Left kidney (tissue), 8 donors: ENCODE measurements at places on chromosomes 5 and 9. TPM values are rescaled to one million over a fixed set of nuclear protein-coding genes. Genes with fewer than 3 reads are reported as not detected.

Gene CXCL14
- polyA plus RNA-seq, result 23.0 TPM

Gene SLC4A9
- polyA plus RNA-seq, result 26.9 TPM

Gene HCN1
- polyA plus RNA-seq, result 0.03 TPM

GRCh38 chr5:172940268-172941066 is 18.8 kb upstream of the RPL26L1 start:
- DNase-seq, result no peak

- DNase-seq, result no peak
Measured at GRCh38 chr5:98772415-98773213, 849 bp upstream of the RGMB start.

DNA sequence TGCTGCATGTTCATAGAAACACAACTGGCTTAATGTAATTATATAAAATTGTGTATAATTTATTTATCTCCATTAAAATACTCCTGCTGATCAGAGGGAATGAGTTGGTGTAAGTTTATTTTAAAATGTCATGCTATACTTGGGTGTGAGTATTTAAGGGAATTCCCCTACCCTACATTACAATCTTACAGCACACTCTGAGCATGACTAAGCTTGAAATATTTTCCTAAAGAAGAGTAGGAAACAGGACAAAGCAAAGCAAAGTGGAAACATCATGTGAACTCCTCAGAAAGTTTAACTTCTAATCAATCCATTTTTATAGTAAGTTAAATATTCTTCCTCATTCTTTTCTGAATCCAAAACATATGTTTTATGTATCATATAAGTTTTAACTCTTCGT is 1271.3 kb downstream of the EFNA5 start:
- no peak for DNase-seq

GRCh38 chr9:129609486-129610212 is 11.3 kb downstream of the C9orf50 start:
- no peak for DNase-seq

DNA sequence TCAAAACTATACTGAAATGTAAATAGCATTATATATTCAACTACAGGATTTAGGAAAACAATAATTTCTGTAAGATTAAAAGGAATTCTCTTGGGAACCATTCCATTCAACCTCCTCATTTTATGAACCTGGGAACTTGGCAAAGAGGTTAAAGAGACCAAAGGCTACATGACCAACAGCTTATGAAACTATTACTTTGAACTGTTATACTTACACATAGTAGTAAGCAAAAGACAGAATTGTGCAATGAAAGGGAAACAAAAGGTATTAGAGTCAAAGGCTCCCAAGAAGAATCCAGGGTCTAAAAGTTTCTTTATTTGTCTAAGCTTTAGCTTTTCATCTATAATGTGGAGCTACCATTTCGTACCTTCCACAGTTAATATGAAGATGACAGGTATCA is 7.2 kb downstream of the C9orf72 start:
- no peak for DNase-seq

- no peak for DNase-seq
Measured at GRCh38 chr9:84170521-84171141, 169.9 kb downstream of the SLC28A3 start.

DNA sequence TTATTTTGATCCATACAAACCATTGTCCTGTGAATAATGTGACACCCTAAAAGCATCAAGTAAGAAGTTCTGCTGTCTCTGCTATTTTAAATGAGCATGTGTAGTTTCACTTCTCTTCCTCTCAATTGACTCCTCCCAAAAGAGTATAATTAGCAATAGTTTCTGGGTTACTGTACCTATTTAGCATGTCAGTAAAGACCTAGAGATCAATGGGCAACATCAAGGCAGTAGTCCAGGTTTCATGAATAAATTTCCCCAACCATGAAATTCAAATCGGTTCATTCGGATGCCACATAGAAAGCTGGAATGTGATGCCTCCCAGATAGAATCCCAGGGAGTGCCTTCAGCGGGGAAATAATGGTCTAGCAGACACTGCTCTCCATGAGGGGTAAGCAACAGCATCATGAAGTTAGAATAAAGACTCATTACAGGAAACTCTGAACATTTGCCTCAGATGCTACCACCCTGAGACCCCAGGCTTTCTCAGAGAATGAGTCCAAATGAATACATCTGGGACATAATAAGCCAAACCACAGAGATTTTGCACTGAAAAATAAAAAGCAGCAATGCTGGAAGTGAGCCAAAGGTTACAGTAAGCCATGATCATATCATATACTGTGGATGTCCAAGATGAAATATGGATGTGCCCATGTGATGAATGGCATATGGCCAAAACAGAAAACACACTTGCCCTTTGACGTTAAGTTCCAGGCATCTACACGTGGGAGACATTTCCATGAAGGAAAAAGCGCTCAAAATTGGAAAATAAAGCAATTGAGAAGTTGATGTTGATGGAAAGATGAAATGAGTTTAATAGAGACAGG is 1107.0 kb upstream of the SEMA6A start:
- no peak for DNase-seq

DNA sequence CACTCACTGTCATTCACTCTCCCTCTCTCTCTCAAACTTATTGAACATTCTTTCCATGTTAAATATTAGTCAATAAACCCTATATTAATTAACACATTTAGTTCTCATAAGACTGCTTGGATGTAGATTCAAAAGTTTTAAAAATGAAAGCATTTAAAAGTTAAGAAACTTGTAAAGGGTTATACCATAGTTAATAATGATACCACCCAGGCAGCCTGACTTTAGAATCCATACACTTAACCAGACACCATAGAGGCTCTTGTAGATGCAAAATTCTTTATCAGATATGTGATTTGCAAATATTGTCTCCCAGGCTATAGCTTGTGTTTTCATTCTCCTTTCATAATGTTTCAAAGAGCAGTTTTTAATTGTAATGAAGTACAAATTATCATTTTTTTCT is 335.8 kb upstream of the ACTBL2 start:
- no peak for DNase-seq
